Adipose tissue (tissue), 3 donors: ENCODE measurements at places on chromosomes 7 and 10. TPM values are rescaled to one million over a fixed set of nuclear protein-coding genes. Genes with fewer than 3 reads are reported as not detected.

The SLC37A3 gene
- polyA plus RNA-seq = 20.2 TPM

The ATOH7 gene
- polyA plus RNA-seq = 0.04 TPM

The ZNF467 gene
- polyA plus RNA-seq = 17.1 TPM

The TRPV5 gene
- not detected for polyA plus RNA-seq

The CCDC172 gene
- polyA plus RNA-seq = not detected

The ACTL6B gene
- polyA plus RNA-seq = 0.09 TPM

The ZNF425 gene
- polyA plus RNA-seq = 0.56 TPM

The ASB10 gene
- not detected for polyA plus RNA-seq

The WNT2 gene
- polyA plus RNA-seq = 0.13 TPM

The BAMBI gene
- 2.0 TPM for polyA plus RNA-seq

The WNT16 gene
- polyA plus RNA-seq = not detected

The DDX21 gene
- polyA plus RNA-seq = 48.8 TPM

The SORBS1 gene
- 25.4 TPM for polyA plus RNA-seq

The TET1 gene
- polyA plus RNA-seq = 0.27 TPM

The CNPY1 gene
- not detected for polyA plus RNA-seq

The RARRES2 gene
- 353 TPM for polyA plus RNA-seq

The CLRN3 gene
- 0.07 TPM for polyA plus RNA-seq

The POMZP3 gene
- 9.5 TPM for polyA plus RNA-seq

The ADD3 gene
- 39.8 TPM for polyA plus RNA-seq

The NXPH1 gene
- not detected for polyA plus RNA-seq

The PLCE1 gene
- polyA plus RNA-seq = 0.93 TPM

The GRID1 gene
- 1.6 TPM for polyA plus RNA-seq

The VSTM4 gene
- 2.5 TPM for polyA plus RNA-seq

The TRIL gene
- polyA plus RNA-seq = 2.2 TPM

The TUBB8 gene
- polyA plus RNA-seq = not detected

The FASTK gene
- 104 TPM for polyA plus RNA-seq

The ZNF33B gene
- polyA plus RNA-seq = 3.8 TPM

The MLXIPL gene
- polyA plus RNA-seq = 258 TPM

The SLC26A3 gene
- 0.11 TPM for polyA plus RNA-seq

The GPR26 gene
- under 0.01 TPM for polyA plus RNA-seq

The TBX20 gene
- polyA plus RNA-seq = not detected

The OR2A7 gene
- polyA plus RNA-seq = 2.4 TPM

The C10orf105 gene
- polyA plus RNA-seq = 0.03 TPM

The RNF133 gene
- polyA plus RNA-seq = not detected

The SOSTDC1 gene
- polyA plus RNA-seq = 0.15 TPM

The ERVW-1 gene
- not detected for polyA plus RNA-seq

The COBL gene
- polyA plus RNA-seq = 1.8 TPM

The TUBAL3 gene
- polyA plus RNA-seq = 0.07 TPM

The REPIN1 gene
- polyA plus RNA-seq = 23.1 TPM

The TNRC18 gene
- polyA plus RNA-seq = 28.0 TPM

The HECW1 gene
- 0.12 TPM for polyA plus RNA-seq

The CD36 gene
- polyA plus RNA-seq = 612 TPM

The ADAM12 gene
- polyA plus RNA-seq = 1.0 TPM

The GJD4 gene
- polyA plus RNA-seq = not detected

The ADIRF gene
- 1,031 TPM for polyA plus RNA-seq

The GPR37 gene
- polyA plus RNA-seq = 1.7 TPM

The CABCOCO1 gene
- polyA plus RNA-seq = 0.10 TPM

The SNCG gene
- polyA plus RNA-seq = 100 TPM

The CFAP70 gene
- 3.0 TPM for polyA plus RNA-seq

The SFTPD gene
- 1.2 TPM for polyA plus RNA-seq

The SKIDA1 gene
- 0.34 TPM for polyA plus RNA-seq

The LIPM gene
- not detected for polyA plus RNA-seq

The SNX10 gene
- polyA plus RNA-seq = 16.1 TPM

The CPA2 gene
- 4,704 TPM for polyA plus RNA-seq
